ENCODE measurements at places on chromosomes 2 and 18. TPM values are rescaled to one million over a fixed set of nuclear protein-coding genes. Genes with fewer than 3 reads are reported as not detected.
A peak's percentile ranks its signal among the peaks of the same experiment; 100 is the strongest.

Gene LPIN1
- 37.6 TPM for total RNA-seq

Gene RTP5
- 2.2 TPM for total RNA-seq

DNA sequence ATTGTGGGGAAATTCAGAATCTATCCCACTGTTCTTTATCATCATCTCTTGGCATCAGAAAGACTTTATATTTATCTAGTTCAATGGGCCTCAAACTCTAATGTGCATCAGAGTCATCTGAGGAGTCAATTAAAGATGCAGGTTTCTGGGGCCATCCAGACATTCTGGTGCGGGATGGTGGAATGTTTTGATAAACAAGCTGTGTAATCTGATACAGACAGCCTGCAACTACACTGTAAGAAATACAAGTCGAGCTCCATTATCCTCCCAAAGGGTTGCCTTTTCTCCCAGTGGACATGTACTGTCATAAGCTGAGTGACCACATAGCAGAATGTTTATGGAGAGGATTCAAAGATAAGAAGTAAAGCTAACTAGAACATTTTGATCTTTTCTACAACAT lies 515.3 kb upstream of the DCC start:
- no peak overlapping the region for H3K4me3 ChIP-seq
- H3K4me1 ChIP-seq, result no peaks in the 10 kb centered on the region
- no peak overlapping the region for H3K27ac ChIP-seq
- no peaks in the 10 kb centered on the region for H3K27me3 ChIP-seq

DNA sequence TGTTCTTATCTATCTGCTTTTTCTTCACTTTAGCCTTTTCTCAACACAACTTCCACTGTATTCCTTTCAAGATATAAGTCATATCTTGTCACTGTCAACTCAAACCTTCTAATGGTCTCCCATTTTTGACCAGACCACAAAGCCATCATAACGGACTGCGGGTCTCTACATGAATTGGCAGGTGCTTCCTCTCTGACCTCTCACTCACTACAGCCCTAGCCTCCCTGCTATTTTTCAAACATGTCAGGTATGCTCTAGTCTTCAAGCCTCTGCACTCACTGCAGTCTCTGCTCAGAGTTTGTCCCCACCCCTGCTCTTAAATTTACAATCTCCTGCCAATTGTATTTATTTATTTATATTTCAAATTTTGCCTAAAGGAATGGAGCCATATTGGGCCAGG lies 858.1 kb downstream of the TRIB2 start:
- no peak overlapping the region for H3K27ac ChIP-seq
- H3K27me3 ChIP-seq, result no peaks in the 10 kb centered on the region
- no peak overlapping the region for H3K4me3 ChIP-seq
- no peak for DNase-seq
- H3K4me1 ChIP-seq, result no peaks in the 10 kb centered on the region

DNA sequence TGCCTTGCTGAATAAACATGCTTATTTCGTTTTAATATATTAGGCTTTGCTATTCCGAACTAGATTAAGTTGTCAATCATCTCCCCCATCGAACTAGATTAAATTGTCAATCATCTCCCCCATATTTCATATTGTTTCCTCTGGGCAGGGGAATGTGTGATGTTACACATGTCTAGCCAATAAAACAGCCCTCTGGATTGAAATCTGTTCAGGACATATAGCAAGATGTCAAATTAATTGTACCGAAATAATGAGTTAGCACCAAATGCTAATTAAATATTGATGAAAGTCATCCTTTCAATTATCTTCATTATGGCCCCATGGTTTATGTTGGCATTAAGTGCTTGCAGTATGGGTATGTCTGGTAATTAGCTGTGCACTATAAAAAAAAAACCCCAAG lies 135.5 kb downstream of the SPOPL start:
- no peak overlapping the region for H3K4me3 ChIP-seq
- no peak overlapping the region for H3K27ac ChIP-seq
- no peaks in the 10 kb centered on the region for H3K27me3 ChIP-seq
- H3K4me1 ChIP-seq, result no peaks in the 10 kb centered on the region
- no peak for DNase-seq
- no peaks in the 10 kb centered on the region for H3K36me3 ChIP-seq

DNA sequence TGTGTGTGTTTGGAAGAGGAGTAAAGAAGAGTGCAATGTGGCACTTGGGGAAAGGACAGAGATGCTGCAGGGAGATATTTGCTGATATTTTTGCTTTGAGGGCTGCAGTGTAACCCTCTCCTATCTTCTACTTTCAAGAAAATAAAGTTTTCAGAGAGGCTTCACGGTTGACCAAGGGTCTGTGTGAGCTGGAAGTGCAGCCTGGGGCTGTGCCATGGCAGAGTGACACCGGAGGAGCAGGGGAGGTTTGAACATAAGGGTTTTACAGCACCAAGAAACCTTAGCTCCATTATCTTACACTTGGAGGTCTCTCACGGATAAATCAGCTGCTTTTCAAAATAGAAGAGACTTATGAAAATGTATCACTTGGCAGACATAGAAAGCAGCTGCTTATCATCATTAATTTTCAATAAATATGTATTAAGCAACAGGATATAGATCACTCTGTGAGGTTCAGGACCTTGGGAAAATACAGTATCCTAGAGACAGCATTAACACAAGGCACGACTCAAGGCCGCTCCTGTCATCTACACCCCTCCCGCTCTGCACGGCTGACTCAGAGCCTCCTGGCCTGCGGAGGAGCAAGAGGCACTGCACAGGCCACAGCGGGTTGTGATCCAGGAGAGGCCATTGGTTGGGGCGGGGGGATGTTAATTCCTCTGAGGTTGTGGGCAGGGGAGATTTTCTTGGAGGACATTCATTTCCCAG lies 127.8 kb downstream of the COPS8 start:
- H3K27ac ChIP-seq, result no peak overlapping the region
- H3K27me3 ChIP-seq, result peaks cover 3% of the 10 kb centered on the region
- no peaks in the 10 kb centered on the region for H3K4me1 ChIP-seq
- no peak overlapping the region for H3K4me3 ChIP-seq
- no peak for DNase-seq
- no peaks in the 10 kb centered on the region for H3K36me3 ChIP-seq

DNA sequence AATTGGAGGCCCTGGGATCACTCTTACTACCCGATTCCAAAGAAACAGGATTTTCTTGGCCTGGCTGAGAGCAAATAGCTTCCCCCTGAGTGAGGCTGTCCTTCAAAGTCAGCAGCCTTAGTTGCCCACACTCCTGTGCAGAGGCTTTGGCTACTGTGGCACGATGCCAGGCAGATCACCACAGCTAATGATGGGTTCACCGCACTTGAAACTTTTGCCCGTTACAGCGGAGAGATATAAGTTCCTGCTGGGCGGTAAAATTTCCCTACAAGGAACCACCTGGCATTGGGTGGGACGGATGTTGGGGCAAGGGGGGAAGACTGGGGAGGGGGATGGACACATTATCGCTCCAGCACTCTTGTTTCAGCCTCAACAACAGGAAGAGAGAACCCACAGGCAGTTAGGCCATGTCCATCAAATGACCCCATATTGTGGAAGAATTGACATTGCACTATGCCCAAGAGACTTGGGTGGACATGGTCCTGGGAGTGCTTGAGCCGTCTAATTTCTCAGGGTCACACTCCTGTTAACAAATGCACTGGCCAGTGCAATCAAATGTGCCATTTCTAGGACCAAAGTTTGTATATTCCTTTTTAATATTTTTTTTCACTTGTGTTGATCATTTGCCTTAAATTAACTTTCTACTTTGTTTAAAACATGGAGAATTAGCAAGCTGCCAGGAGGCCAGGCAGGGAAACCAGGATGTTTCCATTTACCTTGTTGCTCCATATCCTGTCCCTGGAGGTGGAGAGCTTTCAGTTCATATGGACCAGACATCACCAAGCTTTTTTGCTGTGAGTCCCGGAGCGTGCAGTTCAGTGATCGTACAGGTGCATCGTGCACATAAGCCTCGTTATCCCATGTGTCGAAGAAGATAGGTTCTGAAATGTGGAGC lies 4.4 kb downstream of the IL1B start:
- no peaks in the 10 kb centered on the region for H3K36me3 ChIP-seq
- no peaks in the 10 kb centered on the region for H3K27me3 ChIP-seq
- DNase-seq, result no peak
- H3K27ac ChIP-seq, result peak overlapping the region; percentile 26
- no peak overlapping the region for H3K4me3 ChIP-seq

Gene OTOF
- total RNA-seq, result 0.19 TPM

DNA sequence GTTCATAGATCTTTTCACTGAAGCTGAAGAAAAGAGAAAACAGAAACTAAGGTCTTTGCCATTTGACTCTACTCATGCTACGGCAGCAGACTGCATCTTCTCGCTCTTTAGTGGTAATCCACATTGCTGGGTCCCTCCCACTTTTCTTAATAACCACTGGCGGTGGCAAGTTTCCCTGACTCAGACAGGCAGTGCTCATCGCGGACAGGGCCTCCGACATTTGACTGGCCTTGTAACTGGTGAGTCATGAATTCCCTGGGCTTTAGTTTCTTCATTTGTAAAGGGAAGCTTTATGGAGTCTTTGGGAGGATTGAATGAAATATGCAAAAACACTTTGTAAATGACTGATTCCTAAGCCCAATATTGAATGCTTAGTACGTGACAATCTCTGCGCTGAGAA lies 238.2 kb upstream of the RBBP8 start:
- no peaks in the 10 kb centered on the region for H3K36me3 ChIP-seq
- no peak for DNase-seq
- no peak overlapping the region for H3K27ac ChIP-seq
- no peaks in the 10 kb centered on the region for H3K27me3 ChIP-seq

DNA sequence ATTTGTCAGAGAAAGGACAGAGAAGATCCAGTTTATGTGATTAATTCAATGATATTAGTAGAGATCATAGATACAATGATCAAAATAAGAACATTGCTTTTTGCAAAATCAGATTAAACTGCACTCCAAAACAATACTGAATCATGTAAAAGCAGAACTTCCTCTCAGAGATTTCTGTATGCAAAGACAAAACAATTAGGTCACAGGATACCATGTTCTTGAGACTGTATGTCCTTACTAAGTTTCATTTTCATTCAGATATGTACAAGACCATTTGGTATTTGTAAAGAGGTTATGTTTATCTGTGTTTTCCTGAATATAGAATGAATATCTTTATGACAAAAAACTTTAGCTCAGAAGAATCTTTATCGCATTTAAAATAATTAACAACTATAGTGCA lies 161.8 kb downstream of the DLGAP1 start:
- H3K27me3 ChIP-seq, result no peaks in the 10 kb centered on the region
- DNase-seq, result no peak
- H3K27ac ChIP-seq, result no peak overlapping the region
- no peak overlapping the region for H3K4me3 ChIP-seq
- H3K36me3 ChIP-seq, result no peaks in the 10 kb centered on the region

Gene KRTCAP3
- 3.4 TPM for total RNA-seq

GRCh38 chr2:5970347-5970746 lies 278.2 kb downstream of the SOX11 start:
- H3K4me3 ChIP-seq, result no peak overlapping the region
- no peak overlapping the region for H3K27ac ChIP-seq
- H3K36me3 ChIP-seq, result no peaks in the 10 kb centered on the region
- DNase-seq, result no peak

Gene ADD2
- 7.1 TPM for total RNA-seq

DNA sequence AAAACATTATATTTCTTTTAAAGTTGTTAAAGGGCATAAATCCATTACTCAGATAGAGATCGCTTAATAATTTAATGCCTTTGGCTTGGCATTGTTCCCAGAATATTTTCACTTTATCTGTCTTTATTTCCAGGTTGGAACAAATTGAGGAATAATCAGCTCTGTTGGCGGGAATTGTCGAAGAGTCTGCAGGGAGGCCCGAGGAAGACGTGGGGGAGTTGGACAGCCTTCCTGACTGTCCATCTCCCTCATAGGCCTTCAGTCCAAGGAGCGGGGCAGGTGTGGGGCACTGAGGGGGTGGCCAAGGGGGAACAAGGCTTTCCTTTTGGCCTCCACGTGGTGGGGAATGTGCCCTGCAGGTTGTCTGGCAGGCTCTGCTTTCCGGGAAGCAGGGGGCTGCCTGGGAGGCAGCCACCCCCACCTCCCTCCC lies 179.6 kb downstream of the ZBTB7C start:
- peak overlapping the region; percentile 3 for H3K27ac ChIP-seq
- H3K36me3 ChIP-seq, result no peaks in the 10 kb centered on the region
- H3K27me3 ChIP-seq, result no peaks in the 10 kb centered on the region
- peaks cover 56% of the 10 kb centered on the region for H3K4me1 ChIP-seq
- no peak overlapping the region for H3K4me3 ChIP-seq

Data from spleen (tissue), 13 donors.